Kidney (tissue), 22 donors: ENCODE measurements at places on chromosomes 11 and 22. TPM values are rescaled to one million over a fixed set of nuclear protein-coding genes. Genes with fewer than 3 reads are reported as not detected.

The POU2F3 gene
- total RNA-seq: 0.85 TPM

DNA sequence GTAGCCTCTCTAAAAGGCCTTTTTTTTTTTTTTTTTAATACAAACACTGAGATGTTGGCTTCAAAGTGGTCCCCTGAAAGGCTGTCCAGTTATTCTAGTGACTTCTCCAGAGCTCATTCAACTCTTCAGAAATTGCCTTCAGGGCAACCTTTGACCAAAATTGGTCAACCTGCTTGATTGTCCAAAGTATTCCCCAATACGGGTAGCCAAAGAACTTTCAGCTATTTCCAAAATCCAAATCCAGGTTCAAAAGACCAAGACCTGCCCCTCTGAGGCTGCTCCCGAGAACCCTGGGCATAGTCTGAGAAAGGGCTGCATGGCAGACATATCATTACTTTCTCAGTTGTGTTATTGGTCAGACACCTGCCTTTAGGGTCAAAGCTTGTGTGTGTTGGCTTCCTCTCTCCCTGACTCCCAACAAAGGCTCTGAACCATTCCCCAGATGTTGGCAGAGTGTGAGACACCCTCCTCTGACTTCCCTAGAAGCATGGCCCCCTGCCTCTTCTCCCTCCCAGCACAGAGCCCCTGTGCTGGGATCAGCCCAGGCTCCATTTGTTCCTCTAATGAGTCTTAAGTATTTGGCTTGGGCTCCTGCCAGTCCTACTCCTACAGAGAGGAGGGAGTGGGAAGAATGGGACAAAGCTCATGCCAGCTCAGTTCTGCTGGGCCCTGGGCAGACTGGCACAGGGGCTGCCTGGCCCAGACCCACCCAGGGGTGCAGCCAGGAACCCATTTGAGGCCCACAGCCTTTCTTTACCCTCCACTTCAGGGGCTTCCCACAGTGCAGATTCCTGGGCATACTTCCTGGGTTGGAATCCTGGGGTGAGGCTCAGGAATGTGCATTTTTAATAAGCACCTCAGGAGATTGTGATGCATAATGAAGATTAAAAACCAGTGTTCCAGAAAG is 30.3 kb downstream of the TNKS1BP1 start:
- peak; percentile 68 for DNase-seq

GRCh38 chr11:11946180-11946579 is 62.2 kb downstream of the DKK3 start:
- no peak for DNase-seq

- DNase-seq: no peak
Observed at GRCh38 chr11:61773809-61774208, 18.6 kb downstream of the TMEM258 start.

DNA sequence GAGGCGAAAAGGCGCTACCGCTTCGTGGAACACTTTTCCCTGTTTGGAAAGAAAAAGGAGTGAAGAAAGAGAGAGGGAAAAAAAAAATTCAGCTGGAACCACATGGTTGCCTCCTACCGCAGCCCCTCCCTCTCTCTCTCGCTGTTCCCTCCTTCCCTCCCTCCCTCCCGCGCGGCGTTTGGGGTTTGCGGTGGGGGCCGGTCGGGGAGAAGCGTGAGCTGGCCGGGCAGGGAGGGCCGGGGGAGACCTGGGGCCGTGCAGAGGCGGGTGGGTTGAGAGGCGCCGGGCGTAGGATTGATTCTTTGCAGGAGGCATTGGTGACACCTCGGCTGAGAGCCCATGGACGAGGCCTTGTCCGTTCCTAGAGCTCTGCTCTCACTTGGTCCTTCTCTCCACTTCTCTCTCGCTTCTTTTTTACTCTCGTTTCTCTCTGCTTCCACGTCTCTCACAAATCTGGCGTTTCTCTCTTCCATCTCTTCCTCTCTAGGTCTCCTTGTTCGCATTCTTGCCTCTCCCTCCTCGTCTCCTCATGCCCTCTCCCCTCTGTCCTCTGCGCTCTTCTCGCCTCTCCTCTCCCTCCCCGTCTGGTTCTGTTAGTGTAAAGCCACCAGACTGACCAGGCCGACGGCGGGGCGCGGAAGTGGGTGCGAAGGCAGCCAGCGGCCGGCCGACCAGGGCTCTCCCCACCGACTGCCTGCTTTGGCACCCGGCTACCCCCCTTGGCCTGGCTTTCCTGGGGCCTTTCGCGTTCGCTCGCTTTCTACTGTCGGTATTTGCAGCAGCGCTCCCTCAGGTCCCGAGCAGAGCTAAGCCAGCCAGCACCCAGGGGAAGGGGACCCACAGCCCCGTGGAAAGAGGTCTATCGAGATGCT is at the start of gene CLMP:
TSS of gene CLMP (minus strand) at position 61 of the 872 bp plus-strand sequence. CDS start 308 bp downstream, outside the sequence.
- peak; percentile 93 for DNase-seq
